Astrocyte (in vitro differentiated cells and primary cell): ENCODE measurements at places on chromosomes 11 and 22. TPM values are rescaled to one million over a fixed set of nuclear protein-coding genes. Genes with fewer than 3 reads are reported as not detected.
A peak's percentile ranks its signal among the peaks of the same experiment; 100 is the strongest.

- no peaks in the 10 kb centered on the region for H3K27me3 ChIP-seq
- H3K4me1 ChIP-seq: peaks cover 51% of the 10 kb centered on the region
- H3K27ac ChIP-seq: peak overlapping the region; percentile 67
- no peaks in the 10 kb centered on the region for H3K36me3 ChIP-seq
- peak; percentile 76 for DNase-seq
- no peak overlapping the region for H3K4me3 ChIP-seq
Measured at GRCh38 chr11:8813658-8814057, 97.3 kb upstream of the AKIP1 start.

DNA sequence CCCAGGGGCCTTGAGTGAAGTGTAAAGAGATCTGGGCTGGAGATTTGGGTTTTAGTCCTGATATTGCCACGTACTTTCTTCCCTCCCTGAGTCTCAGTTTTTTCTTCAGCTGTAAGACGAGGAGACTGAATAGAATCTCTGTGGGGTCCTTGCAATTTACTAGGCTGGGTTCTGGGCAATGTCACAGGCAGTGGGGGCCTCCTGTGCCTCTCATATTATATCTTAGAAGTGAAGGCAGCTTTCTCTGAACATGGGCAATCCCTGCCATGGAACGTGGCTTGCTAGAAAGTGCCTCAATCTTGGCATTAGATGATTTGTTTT is 62.0 kb upstream of the PTPRJ start:
- no peak overlapping the region for H3K27ac ChIP-seq
- H3K4me3 ChIP-seq: no peak overlapping the region
- H3K36me3 ChIP-seq: no peaks in the 10 kb centered on the region
- peaks cover 15% of the 10 kb centered on the region for H3K4me1 ChIP-seq

GRCh38 chr22:46007003-46007847 is 30.3 kb upstream of the WNT7B start:
- no peaks in the 10 kb centered on the region for H3K27me3 ChIP-seq
- H3K27ac ChIP-seq: peak overlapping the region; percentile 99
- no peaks in the 10 kb centered on the region for H3K36me3 ChIP-seq
- DNase-seq: peak; percentile 81

DGCR6 gene
- 1.3 and 2.5 TPM in 2 replicates for total RNA-seq

- peak; percentile 58 for DNase-seq
- no peaks in the 10 kb centered on the region for H3K4me1 ChIP-seq
- no peak overlapping the region for H3K4me3 ChIP-seq
- H3K36me3 ChIP-seq: no peaks in the 10 kb centered on the region
- H3K27ac ChIP-seq: no peak overlapping the region
Measured at GRCh38 chr11:19698493-19699292, 13.9 kb upstream of the NAV2 start.

DNA sequence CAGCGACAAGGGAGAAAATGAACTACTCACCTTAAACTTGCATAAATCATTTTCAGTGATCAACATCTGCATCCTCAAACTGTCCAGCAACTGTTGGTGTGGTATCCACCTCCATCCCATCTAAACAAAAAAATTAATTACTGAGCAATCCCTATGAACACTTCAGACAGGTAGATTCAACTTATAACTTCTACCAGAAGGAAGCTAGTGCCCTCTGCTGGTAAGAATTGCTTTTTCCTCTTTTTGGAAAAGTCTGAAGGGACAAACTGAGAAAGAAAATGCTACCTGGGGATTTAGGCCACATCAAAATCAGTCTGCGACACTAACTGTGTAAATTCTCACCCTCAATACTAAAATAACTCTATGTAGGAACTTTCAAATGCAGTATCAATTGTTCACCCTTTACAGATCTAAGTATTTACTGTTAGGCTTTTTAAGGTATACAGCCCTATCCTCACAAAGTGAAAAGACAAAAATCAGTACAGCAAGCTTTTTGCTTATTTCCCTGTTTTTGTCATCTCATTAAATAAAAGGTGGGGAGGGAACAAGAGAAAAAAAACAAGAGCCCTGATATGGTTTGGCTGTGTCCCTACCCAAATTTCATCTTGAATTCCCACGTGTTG is 17.9 kb downstream of the CLNS1A start:
- no peak overlapping the region for H3K27ac ChIP-seq
- no peaks in the 10 kb centered on the region for H3K4me1 ChIP-seq
- H3K4me3 ChIP-seq: no peak overlapping the region
- peak; percentile 19 for DNase-seq
- H3K36me3 ChIP-seq: peaks cover 27% of the 10 kb centered on the region

F2 gene
- total RNA-seq: 0.57 and 0.60 TPM in 2 replicates

HTR3A gene
- total RNA-seq: not detected in 2 replicates

DNA sequence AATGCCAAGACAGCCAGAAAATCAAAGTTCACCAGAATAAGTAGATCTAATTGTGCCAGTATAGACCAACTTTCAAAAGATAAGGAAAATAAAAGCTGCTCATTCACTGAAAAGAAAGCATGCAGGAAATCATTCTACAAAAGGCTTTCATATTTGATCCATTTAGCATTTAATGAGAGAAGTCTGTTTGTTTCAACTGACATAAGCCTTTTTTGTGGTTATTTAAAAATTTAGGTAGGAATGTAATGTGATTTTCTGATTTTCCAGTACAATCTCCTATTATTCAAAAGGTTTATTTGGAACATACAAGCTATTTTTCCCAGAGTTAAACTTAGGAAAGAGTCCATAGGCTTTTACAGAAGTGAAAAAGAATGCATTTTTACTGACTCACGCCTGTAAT is 92.7 kb downstream of the SBF2 start:
- no peak overlapping the region for H3K4me3 ChIP-seq
- no peak overlapping the region for H3K27ac ChIP-seq
- H3K4me1 ChIP-seq: no peaks in the 10 kb centered on the region
- H3K36me3 ChIP-seq: no peaks in the 10 kb centered on the region
- no peaks in the 10 kb centered on the region for H3K27me3 ChIP-seq
- no peak for DNase-seq

TMEM191B gene
- total RNA-seq: 2.8 and 3.1 TPM in 2 replicates

DNA sequence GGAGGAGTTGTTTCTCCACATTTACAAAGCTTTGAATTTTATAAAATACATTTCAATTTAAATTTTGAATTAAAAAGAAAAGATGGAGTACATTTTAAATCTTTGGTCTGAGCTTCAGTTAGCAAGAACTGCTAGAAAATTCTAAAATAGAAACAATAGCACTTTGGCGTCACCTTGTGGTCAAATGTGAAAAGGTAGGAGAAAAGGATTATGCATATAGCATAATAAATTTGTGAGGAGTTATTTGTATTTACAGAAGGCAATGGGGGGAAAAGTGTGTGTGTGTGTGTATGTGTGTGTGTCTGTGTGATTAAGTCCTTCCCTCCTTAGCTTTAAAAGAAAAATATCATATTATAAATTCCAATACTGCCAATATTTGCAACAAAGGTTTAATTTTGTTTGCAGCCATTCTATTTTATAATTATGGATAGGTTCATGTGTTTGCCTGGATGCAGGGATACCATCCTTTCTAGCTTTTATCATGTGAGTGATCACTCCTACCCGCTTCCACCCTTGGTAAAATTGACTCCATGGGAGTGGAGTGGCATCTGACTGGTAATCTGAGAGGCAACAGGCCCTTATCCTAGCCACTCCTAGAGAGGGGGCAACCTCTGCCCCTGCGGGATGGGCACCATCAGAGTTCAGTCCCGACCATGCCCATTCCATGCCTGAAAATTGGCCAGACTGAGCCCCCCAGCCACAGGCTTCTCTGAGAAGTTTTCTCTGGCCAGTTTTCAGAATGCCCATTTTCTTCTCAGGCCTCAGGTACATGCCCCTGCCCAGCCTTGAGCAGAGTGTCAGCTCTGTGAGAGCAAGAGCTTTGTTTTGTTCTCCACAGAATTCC is 13.6 kb upstream of the LGR4 start:
- H3K27me3 ChIP-seq: no peaks in the 10 kb centered on the region
- H3K36me3 ChIP-seq: peaks cover 8% of the 10 kb centered on the region
- no peak overlapping the region for H3K4me3 ChIP-seq
- H3K4me1 ChIP-seq: no peaks in the 10 kb centered on the region
- H3K27ac ChIP-seq: no peak overlapping the region
- peak; percentile 31 for DNase-seq

GRCh38 chr11:34748036-34748435 is 127.1 kb downstream of the EHF start:
- no peak for DNase-seq
- H3K27ac ChIP-seq: no peak overlapping the region
- H3K36me3 ChIP-seq: no peaks in the 10 kb centered on the region
- peaks cover 9% of the 10 kb centered on the region for H3K27me3 ChIP-seq
- no peaks in the 10 kb centered on the region for H3K4me1 ChIP-seq
- H3K4me3 ChIP-seq: no peak overlapping the region

DNA sequence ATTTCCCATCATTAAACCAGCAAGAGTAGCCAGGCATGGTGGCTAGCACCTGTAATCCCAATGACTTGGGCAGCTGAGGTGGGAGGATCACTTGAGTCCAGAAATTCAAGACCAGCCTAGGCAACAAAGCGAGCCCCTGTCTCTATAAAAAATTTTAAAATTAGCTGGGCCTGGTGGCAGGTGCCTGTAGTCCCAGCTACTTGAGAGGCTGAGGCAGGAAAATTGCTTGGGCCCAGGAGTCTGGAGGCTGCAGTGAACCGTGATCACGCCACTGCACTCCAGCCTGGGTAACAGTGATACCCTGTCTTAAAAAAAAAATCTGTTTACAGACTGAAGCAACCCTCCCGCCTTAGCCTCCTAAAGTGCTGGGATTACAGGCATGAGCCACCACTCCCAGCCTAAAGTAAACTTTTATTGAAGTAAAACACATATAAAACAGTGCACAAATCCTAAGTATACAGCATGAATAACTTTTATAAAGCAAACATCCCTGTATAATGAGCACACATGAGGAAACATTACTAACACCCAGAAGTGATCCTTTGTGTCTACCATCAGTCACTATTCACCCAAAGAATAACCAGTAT is 12.6 kb downstream of the UCP3 start:
- no peak for DNase-seq
- no peak overlapping the region for H3K4me3 ChIP-seq
- no peaks in the 10 kb centered on the region for H3K36me3 ChIP-seq
- H3K4me1 ChIP-seq: no peaks in the 10 kb centered on the region
- no peaks in the 10 kb centered on the region for H3K27me3 ChIP-seq
- no peak overlapping the region for H3K27ac ChIP-seq

ROBO4 gene
- 0.25 TPM in 1 of 2 replicates, not detected in the other for total RNA-seq

DBX1 gene
- not detected in 2 replicates for total RNA-seq

- no peaks in the 10 kb centered on the region for H3K36me3 ChIP-seq
- H3K27ac ChIP-seq: no peak overlapping the region
- DNase-seq: no peak
- H3K4me1 ChIP-seq: no peaks in the 10 kb centered on the region
- H3K27me3 ChIP-seq: peaks cover 5% of the 10 kb centered on the region
Measured at GRCh38 chr11:45794169-45794568, 10.8 kb upstream of the SLC35C1 start.

- peaks cover 48% of the 10 kb centered on the region for H3K27me3 ChIP-seq
- no peak within 1 kb of the TSS for H3K27ac ChIP-seq
- H3K4me1 ChIP-seq: no peaks in the 10 kb centered on the region
- DNase-seq: no peak
- no peaks in the 10 kb centered on the region for H3K36me3 ChIP-seq
- no peak within 1 kb of the TSS for H3K4me3 ChIP-seq
Measured at GRCh38 chr11:20668844-20669819, at the start of gene NELL1. NELL1 (plus strand) TSS chr11:20669586.

DDT gene
- total RNA-seq: 78.9 and 83.8 TPM in 2 replicates

SESN3 gene
- 85.6 and 98.1 TPM in 2 replicates for total RNA-seq

DNA sequence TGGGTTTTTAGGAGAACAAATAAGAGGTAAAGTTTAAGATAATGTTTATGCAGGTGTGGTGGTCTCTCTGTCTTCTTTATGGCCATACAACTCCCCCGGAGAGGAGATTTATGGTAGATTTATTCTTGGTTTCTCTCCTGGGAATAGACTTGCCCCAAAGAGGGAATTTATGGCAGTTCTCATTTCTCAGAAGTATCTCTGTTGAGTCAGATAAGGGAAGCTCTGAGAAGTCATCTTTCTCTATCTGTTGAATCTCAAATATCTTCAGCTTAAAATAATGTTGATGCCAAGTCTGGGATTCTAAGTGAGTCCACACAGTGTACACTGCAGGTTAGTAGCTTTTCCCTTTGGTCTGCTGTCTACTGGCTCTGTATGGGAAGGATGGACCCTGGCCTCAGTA is 276.4 kb upstream of the PLET1 start:
- H3K4me3 ChIP-seq: no peak overlapping the region
- no peak for DNase-seq
- H3K27ac ChIP-seq: no peak overlapping the region
- no peaks in the 10 kb centered on the region for H3K27me3 ChIP-seq
- H3K36me3 ChIP-seq: no peaks in the 10 kb centered on the region

GPHA2 gene
- not detected in 2 replicates for total RNA-seq

OR52I2 gene
- total RNA-seq: not detected in 2 replicates

CRELD2 gene
- total RNA-seq: 49.6 and 58.2 TPM in 2 replicates

DNA sequence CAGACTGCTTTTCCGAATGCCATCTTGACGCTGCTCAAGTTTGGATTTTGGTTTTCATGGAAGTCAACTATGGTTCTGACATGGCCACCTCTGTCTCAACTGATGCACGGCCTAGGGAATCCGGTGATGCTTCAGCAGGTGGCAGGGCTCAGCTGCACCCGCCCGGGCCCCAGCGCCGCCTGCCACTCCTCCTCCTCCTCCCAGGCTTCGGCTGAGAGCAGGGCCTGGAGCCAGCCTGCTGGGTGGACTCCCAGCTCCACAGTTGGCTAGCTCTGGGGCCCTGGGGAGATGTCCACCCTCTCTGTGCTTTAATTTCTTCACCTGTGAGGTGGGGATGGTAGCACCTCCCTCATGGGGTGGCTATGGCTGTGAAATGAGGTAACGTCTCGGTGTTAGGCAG is 20.3 kb upstream of the NFAM1 start:
- no peak overlapping the region for H3K4me3 ChIP-seq
- DNase-seq: no peak
- peaks cover 4% of the 10 kb centered on the region for H3K27me3 ChIP-seq
- H3K36me3 ChIP-seq: no peaks in the 10 kb centered on the region
- H3K4me1 ChIP-seq: no peaks in the 10 kb centered on the region
- no peak overlapping the region for H3K27ac ChIP-seq

MB gene
- total RNA-seq: not detected in 2 replicates

MS4A12 gene
- 0.31 TPM in 1 of 2 replicates, not detected in the other for total RNA-seq

APLNR gene
- total RNA-seq: 0.07 TPM in 1 of 2 replicates, not detected in the other

- no peak for DNase-seq
- no peak overlapping the region for H3K27ac ChIP-seq
- H3K36me3 ChIP-seq: no peaks in the 10 kb centered on the region
- H3K4me1 ChIP-seq: no peaks in the 10 kb centered on the region
- H3K4me3 ChIP-seq: no peak overlapping the region
Measured at GRCh38 chr11:84140386-84141169, 854.4 kb upstream of the CCDC90B start.
